ENCODE measurements at places on chromosomes 12 and 14.

DNA sequence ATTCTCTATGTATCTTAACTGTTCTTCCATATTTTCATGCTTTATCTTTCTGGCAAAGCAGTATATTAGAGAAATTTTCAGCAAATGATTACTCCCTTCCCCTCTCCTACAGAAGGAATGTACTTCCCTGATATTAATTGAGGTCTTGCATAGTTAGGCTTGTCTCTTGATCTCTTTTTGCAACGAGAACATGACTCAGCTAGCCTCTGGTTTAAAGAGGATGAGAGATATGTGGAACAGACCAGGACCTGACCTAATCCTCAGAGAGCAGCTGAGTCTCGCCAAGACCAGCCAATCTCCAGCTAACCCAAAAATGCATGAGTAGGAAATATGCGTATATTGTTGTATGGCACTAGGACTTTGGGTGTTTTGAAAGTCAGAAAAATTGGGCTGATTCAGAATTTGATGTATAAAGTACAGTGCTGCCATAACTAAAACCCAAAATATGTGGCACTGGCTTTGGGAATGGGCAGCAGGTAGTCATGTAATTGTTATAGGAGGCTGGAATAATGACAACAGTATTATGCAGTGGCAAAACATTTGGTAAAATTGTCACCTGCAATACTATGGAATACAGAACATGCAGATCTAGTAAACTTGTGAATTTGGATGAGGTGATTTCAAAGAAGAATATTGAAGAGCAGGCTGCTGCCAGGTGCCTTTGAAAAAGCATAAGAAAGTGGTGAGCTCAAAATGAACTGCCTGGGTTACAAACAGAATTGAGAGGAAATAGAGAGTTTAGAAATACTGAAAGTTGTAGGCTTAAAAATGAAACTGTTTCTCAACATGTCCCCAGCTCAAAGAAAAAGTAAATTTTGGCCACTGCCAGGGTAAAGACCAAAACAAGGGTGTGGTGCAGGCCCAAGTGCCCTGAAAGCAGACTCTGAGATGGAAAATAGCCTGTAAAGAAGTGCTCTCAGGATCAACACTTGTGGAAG is 9.3 kb upstream of the USP15 start:
- DNase-seq = no peak

DNA sequence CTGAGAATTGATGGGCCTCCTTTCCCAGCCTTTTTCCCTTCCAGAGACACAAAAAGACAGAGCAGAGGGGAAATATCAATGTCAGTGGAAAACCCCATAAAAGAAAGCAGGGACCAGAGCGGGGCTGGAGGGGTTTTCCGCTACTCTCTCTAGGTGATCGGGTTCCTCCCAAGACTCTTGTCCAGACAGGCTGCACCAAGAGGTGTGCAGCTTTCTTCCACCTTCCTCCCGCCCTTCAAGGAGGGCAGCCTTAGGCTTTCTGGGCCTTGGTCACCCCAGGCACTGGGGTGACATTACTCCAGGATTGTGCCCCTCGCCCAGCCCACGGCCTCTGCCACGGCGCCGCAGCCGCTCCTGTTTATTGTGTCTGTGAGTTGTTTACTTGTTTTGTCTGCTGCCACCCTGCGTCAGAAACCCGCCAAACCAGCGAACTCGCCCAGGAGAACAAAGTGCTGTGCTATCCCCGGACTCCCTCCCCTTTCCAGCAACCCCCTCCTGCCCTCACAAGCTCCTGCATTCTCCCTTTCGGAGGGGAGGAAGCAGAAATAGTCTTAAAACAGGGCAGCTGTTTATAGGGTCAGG is 6.7 kb upstream of the HOXC6 start:
- no peak for DNase-seq

DNA sequence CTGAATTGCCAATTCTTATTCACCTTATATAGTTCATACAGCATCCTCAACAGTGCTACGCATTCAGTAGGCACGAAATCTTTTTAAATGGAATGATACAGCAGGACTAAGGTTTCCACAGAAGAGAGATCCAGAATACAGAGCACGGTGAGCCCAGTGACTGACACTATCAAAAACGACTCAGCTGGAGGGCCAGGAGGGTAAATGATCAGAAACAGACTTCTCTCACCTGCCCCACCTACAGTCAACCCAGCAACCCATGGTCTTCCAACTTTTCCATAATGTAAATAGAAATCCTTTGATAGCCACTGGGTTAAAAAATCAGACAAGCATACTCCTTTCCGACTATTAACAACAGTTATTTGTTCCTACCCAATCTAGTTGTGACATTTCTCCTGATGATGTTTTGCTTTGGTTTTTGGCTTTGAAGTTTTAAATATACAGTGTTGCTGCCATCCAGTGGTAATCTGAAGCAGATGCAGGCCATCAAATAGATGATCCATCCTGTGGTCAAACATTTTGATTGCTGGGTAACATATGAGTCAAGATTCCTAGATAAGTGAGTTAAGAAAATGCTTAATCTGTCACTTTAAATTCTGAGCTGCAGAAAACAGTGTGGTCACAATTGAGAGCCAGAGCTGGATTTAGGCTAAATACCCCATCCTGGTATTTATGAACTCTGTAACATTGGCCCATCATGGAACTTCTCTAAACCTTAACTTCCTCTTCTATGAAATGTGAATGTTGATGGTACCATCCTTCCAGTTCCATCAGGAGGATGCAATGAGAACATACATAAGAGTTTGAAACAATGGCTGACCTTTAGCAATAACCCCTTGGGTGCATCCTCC is 42.0 kb downstream of the GPHB5 start:
- DNase-seq = peak; percentile 68

DNA sequence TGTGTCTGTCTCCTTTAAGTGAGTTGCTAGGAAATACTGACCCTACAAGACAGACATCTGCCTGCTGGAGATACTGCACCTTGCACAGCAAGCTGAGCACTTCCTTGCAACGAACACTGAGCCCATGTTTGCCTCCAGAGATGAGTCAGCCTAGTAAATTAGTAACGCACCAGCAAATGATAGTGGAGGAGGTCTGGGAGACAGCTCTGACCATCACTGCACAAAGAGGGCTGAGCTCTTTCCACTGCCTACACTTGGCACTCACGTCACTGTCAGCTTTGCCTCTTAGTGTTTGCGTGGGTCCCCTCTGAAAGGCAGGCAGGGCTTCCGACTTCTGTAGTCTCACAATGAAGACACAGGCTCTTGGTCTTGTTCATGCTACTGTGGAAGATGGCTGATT is 109.0 kb downstream of the APAF1 start:
- peak; percentile 2 for DNase-seq

DNA sequence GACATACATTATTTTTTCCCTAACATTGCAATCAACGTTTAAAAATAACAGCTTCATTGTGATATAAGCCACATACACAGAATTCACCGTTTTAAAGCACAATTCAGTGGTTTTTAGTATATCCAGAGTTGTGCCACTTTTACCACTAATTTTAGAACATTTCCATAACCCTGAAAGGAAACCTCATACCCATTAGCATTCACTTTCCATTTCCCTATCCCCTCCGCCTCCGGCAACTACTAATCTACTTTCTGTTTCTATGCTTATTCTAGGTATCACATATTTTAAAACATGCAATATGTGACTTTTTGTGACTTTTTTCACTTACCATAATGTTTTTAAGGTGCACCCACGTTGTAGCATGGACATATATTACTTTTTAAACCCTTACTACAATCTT is 55.6 kb upstream of the ISM2 start:
- no peak for DNase-seq

- DNase-seq = no peak
Observed at GRCh38 chr12:79595273-79595672, 95.5 kb downstream of the PAWR start.

DNA sequence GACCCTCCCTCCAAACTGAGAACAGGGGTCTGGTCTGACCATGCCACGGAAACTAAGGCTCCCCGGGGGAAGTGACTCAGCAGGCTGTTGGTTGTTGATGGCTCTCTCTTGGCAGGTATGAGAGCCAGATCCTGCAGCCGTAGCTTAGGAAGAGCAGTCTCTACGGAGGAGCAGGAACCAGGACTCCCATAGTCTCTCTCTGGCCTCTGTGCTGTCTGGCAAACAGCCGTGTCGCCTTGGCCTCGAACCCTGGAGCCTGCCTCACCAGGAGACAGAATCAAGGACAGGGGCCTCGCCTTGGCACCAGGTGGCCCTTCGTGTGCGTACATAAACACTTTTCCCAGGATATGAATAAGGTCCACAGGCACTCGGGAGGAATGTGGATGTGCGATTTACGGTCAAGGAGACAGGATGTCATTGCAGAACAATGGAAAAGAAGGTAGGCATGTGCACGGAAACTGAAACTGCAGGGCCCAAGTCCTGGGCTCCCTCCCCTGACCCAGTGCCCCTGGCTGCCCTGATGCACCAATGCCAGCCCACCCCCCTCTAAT is 7.9 kb downstream of the VWF start:
- no peak for DNase-seq

DNA sequence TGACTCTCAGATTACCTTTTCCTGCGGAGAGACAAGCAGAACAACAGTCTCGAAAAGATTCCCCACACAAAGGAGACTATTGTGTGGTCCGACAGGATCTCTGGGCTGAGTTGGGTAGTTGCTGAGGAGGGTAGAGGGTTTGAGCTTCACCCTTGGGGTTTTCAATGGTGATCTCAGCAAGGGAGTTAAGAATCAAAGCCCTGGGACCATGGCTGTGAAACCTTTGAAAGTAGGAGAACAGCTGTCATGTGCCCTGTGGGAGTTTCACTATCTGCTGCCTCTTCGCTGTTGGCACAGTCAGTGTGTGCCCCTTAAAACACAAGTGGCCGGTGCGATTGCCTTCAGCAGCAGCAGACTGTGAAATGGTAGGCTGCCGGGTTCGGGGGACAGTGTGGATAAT is 14.2 kb upstream of the PLEK2 start:
- no peak for DNase-seq

- no peak for DNase-seq
Observed at GRCh38 chr14:75861161-75861621, 120.6 kb downstream of the TGFB3 start.

DNA sequence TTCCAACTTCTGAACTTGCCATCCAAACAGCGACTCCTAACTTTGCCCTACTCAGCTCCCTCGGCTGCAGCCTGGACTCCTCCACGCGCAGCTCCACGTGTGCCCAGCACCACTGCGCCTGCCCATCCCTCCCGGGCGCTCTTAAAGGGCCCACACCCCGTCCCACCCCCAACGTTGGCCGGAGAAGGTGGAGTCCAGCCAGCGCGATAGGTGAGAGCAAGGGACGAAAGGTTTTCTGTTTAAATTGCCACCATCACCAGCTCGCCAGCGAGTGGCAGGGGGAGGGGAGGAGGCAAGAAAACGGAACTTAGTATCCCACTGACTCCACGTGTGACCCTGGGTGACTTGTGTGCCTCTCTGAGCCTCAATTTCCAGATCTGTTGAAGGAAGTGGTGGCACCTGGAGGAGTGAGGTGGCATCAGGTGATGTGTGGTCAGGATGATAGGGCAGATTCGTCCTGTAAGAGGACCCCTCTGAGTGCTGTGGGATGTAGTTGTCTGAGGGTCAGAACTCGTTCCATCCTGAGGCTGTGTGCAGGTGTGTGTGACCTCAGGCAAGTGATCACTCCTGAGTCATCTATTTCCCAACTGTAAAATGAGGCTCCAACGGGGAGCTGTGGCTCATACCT is 59.7 kb downstream of the TRPV4 start:
- no peak for DNase-seq

DNA sequence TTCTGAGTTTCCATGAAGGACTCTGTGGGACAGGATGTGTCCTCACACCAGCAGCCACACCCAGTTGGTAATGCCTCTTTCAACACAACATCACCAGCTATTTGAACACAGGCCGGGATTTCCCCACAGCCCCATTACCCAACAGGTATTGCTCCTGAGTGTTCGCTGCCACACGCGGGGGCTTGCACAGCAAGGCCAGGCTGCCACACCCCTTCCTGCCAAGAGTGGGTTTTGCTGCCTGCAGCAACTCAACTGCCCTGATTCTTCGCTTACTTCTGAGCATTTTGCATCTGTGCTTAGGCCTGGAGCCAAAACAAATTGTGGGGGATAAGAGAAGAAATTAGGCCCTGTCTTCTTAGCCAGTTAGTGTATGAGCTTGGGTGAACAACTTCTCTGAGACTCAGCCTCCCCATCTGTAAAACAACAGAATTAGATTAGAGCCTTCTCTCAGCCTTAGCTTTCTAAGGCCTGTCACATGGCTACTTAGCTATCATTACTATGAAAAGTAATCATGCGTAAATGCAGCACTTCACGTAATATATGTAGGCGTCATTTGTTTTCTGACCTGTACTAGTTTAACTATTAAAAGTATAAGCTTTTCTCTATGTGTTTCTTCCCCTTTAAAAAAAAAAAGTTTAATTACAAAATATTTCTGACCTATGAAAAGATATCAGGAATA is 20.0 kb downstream of the CKAP4 start:
- DNase-seq = no peak

- DNase-seq = no peak
Observed at GRCh38 chr12:119179335-119180021, 747 bp downstream of the HSPB8 start.

DNA sequence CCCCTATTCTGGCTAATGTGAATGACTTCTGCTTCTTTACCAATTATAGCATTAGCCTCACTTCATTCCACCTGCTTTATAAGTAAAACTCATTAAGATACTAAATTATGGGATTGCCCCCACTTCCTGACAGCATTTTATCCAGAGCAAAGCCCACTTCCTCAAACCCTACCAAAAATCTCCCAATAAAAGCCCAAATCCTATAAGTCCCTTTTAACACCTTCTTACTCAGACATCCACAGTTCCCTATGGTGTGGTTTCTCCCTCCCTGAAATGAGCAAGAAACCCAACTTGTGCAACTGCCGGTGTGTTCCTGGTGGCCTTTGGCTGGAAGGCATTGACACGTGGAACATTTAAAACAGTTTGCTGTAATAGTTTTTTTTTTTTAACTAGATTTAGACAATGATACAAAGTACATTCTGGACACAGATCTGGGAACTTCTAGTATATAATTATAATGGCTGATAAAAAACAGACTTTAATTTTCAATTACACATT is 53.1 kb downstream of the BRMS1L start:
- DNase-seq = peak; percentile 64

- DNase-seq = no peak
Observed at GRCh38 chr14:71119075-71119474, 211.8 kb downstream of the PCNX1 start.

DNA sequence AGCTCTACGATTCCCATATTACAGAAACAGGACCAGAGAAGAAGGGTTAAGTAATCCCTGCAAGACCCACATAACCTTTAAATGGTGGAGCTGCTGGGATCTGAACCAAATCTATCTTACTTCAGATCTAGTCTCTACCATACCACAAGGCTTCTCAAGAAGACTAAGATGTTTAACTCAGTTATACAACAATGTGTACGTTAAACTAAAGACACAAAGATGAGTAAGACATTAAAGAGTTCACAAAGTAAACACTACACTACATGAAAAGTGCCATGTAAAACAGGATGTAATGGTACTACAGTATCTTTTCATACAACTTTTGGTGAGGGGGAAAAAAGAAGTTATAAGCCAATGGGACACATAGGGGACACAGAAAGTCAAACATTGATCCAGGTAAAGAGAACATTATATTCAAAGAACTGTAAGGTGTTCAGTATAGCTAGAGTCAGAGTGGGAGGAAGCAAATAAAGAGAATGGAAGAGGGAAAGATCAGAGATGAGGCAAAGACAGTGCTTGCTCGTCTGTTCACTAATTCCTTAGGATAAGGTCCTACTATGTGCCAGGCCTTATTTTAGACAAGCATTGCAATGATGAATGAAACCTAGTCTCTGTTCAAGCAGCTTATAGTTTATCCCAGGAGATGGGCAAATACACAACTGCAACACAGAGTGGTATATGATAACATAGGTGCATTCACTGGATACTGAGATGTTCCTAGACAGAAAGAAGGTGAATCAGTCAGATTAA is 7.7 kb downstream of the TMED10 start:
- DNase-seq = no peak

GRCh38 chr14:76331328-76332011 is 44.5 kb upstream of the ESRRB start:
- peak; percentile 47 for DNase-seq

Measured in Kasumi-1 (cell line).